ENCODE measurements at places on chromosomes 4 and X.

DNA sequence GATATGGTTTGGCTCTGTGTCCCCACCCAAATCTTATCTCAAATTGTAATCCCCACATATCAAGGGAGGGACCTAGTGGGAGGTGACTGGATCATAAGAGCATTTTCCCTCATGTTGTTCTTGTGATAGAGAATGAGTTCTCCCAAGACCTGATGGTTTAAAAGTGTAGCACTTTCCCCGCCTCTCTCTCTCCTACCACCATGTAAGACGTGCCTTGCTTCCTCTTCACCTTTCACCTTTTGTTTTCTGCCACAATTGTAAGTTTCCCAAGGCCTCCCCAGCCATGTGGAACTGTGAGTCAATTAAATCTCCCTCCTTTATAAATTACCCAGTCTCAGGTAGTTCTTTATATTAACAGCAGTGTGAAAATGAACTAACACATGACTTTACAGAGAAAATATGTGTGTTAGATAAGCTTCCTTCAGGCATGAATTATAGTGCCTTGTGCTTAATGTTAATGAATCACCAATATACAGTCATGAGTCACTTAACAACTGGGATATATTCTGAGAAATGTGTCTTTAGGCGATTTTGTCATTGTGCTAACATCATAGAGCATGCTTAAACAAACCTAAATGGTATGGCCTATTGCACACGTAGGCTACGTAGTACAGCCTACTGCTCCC lies 37.9 kb downstream of the PDGFC start:
- DNase-seq: no peak

DNA sequence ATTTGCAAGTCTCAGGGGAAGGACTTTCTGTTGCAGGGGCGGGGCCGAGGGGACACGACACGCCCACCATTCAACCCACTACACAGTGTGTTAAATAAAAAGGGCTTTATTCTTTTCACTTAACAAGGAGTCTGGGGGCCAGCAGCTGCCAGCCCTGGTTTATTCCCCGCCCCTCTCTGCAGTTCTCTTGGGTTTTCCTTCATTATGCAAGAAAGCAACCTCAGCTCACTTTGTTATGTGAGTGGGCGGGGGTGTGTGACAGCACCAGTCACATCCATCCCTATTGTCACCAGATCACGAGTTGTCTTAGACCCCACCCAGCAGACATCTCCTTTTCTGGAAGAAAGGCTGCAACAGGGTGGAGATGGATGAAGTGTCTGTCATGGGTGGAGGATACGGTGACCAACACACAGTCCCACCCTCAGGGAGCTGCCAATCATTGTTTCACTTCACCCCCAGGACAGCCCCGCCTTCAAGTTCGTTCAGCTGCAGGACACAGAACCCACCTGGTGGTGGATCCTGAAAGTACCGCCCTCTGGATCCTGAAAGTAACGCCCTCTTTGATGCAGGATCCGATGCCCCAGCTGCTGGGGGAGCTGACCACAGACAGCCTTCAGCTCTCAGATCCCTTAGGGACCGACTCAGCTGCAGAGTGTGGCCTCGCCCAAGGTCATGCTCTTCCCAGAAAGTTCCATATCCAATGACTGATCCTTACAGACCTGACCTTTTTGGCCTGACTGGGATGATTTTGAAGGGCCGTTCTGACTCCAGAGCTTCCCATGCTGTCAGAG lies 79.6 kb downstream of the SMIM20 start:
- DNase-seq: peak; percentile 49

DNA sequence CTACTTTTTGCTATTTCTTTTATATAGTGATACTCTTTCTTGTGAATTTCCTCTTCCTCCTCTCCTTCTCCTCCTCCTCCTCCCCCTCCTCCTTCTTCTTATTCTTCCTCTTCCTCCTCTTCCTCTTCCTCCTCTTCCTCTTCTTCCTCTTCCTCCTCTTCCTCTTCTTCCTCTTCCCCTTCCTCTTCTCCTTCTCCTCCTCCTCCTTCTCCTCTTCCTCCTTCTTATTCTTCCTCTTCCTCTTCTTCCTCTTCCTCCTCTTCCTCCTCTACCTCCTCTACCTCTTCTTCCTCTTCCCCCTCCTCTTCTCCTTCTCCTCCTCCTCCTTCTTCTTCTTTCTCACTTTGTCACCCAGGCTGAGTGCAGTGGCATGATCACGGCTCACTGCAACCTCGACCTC lies 36.3 kb upstream of the RBMX start:
- no peak for DNase-seq

DNA sequence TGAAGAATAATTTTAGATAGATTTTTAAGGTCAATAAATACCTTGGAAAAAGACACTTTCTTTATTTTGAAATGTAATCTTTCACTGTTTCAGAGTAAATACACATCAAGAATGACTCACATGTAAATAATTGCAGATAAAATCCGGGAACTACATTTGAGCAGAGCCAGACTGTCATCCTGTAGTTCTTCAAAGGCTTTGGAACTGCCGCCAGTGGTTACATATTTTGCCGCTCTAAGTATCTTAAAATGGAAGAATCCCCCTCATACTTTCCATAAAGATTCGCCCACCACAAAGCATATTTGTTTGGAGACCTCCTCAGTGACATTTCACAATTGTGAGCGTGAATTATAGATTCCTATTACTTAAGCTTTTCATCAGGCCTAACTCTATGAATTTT lies 607.8 kb upstream of the ZFP42 start:
- DNase-seq: no peak

GRCh38 chr4:2375427-2375826 lies 43.0 kb downstream of the ZFYVE28 start:
- DNase-seq: no peak

- DNase-seq: no peak
Observed at GRCh38 chrX:10176121-10177003, 19.6 kb downstream of the CLCN4 start.

- DNase-seq: no peak
Observed at GRCh38 chr4:63831590-63832155, 577.6 kb downstream of the TECRL start.

GRCh38 chrX:45801554-45801953 lies 600.9 kb upstream of the DIPK2B start:
- DNase-seq: no peak

DNA sequence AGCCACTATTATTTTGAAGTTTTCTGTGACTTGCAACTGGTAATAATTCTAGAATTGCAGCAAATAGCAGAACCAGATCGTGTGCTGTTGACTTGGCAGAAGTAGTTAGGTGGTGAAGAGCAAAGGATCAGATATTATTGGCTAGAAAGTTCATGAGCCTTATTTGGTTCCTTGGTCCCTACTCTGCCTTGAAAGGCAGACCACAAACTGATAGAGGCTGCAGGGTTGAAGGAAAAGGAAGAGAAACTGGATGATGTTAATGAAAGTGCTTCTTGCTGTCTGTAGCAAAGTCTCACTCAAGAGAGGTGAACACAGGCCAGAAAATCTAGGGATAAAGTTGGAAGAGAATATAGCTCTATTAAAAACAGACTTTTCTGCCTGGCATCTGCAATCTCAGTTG lies 41.2 kb upstream of the RNF150 start:
- DNase-seq: no peak

DNA sequence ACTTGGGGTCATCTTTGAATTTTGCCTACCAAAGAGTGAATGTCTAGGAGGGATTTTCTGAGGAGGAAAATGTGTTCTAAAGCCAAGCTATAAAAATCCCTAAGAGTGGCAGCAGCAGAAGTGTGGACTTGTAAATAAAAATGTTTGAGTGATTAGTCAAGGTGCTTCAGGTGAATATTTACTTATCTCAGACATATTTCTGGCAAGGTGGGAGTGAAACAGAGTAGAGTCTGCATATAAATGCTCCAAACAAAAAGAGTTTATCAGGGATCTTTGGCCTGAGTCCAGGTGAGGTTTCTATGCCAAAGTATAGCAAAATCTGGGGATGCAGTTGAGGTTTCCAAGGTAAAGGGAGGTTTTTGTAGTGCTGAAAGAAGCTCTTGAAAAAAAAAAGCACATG lies 19.7 kb downstream of the CYSLTR1 start:
- DNase-seq: no peak

DNA sequence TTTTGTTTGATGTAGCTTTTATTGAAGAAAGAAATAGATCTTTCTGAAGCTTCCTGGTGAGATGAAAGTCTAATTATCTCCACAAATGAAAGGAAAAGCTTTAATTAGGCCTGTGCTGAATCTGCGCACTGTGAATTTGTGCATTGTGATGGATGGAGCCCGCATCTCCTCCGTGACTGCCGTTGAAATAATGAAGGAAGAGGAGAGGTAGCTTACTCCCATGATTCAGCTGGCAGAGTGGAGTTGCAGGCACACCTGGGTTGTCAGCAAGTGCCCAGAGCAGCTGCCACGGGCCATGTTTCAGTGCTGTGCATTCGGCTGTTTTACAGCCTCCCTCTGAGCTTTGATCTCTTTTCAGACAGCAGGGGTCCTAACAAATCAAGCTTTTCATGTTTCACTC lies 735.3 kb upstream of the TENM3 start:
- no peak for DNase-seq

DNA sequence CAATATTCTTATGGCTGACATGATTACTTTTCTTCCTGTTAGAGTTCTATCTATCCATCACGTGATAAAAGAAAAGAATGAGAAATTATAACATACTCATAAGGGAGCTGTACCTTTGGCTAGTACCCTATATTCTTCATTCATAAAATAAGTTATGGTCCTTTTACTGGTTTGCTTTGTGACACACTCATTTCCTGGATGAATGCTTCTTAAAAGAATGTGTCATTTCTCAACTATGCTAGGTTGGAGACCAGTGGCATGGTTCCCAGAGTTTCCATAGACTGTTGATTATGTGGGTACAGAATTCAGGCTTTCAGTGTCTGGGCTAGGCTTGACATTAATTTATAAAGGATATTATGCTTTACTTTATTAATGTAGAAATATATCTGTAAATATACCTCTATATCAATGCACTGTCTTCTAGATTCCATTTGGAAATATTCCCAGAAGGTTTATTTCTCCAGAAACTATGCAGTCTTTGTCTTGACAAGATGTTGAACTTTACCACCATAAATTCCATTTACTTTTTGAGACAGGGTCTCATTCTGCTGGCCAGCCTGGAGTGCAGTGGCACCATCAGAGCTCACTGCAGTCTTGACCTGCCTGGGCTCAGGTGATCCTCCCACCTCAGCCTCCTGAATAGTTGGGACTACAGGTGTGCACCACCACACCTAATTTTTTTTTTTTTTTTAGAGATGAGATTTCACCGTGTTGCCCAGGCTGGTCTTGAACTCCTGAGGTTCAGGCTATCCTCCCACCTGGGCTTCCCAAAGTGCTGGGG lies 23.8 kb downstream of the NUDT6 start:
- no peak for DNase-seq

GRCh38 chr4:184895012-184895695 lies 69.4 kb upstream of the ACSL1 start:
- no peak for DNase-seq

- no peak for DNase-seq
Observed at GRCh38 chr4:112277220-112277619, 8.5 kb downstream of the TIFA start.

- DNase-seq: no peak
Observed at GRCh38 chr4:95535180-95535579, 13.6 kb downstream of the UNC5C start.

- no peak for DNase-seq
Observed at GRCh38 chr4:92636038-92636806, 332.5 kb downstream of the GRID2 start.

- no peak for DNase-seq
Observed at GRCh38 chr4:145299380-145300076, 119.1 kb upstream of the OTUD4 start.

GRCh38 chr4:188781655-188782054 lies 642.4 kb downstream of the TRIML1 start:
- no peak for DNase-seq

- DNase-seq: no peak
Observed at GRCh38 chr4:174495626-174496025, 26.7 kb downstream of the HPGD start.

DNA sequence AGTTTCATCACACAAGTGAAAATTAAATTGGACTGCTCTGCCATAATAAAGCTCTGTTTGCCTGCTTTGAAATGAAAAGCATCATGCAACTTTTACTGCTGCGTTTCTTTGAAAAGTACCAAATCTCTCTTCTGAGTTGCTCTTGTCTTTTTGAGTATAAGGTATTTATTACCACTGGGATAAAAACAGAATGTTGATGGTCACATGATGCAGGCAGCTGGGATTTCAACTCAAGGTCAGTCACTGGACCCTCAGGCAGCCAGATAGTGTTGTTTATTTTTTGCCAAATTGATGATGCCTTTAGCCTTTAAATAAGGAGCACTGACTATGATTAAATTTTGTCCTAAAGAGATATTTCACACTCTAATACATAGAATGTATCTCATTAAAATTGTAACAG lies 32.7 kb downstream of the DMD start:
- DNase-seq: no peak

DNA sequence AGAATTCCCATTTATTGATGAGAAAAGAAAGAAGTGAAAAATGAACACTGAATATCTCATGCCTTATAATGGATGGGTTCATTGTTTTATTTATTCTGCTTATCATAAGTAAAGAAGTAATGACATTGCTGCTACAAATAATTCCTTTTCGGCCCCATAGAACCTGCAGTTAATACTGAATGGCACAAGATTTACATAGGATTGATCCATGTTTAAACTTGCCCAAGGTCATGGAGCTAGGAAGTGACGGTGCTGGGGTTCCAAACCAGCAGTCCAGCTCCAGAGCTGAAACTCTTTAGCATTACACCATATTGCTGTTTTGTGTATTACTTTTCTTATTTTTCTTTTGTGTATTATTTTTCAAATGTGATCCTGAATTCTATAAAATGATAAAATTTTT lies 30.2 kb upstream of the PRSS48 start:
- no peak for DNase-seq

GRCh38 chr4:21327976-21328700 lies 620.4 kb downstream of the KCNIP4 start:
- DNase-seq: no peak

DNA sequence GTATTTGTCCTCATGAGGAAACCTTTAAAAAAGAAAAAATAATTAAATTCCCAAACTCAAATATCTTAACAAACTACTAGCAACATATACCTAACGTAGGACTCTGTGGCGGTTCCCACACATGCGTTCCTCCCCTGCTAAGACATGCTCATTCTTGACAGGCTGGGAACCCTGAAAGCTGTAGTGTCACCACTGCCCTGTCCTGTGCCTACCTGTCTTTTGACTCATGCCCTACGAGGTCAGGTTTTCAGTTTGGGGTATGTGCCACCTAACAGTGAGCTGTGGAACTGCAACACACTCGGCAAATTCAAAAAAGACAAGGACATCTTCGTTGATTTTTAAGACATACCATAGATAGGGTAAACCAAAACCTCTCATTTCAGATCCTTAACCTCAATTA lies 17.8 kb downstream of the IDS start:
- no peak for DNase-seq

GRCh38 chr4:168781926-168782325 lies 228.1 kb downstream of the CBR4 start:
- no peak for DNase-seq

- peak; percentile 40 for DNase-seq
Observed at GRCh38 chrX:40290517-40290916, 192.8 kb upstream of the BCOR start.

- DNase-seq: no peak
Observed at GRCh38 chrX:39899856-39900776, 197.6 kb downstream of the BCOR start.

GRCh38 chr4:172751550-172751949 lies 417.1 kb upstream of the GALNT7 start:
- DNase-seq: no peak

Data from left ventricle myocardium superior (tissue), 1 donor.